ENCODE measurements at places on chromosomes 7 and 10. TPM values are rescaled to one million over a fixed set of nuclear protein-coding genes. Genes with fewer than 3 reads are reported as not detected.

Gene SNCG
- 12.1 TPM for total RNA-seq

Gene SEMA3E
- 14.0 TPM for total RNA-seq

Gene VAX1
- total RNA-seq: not detected

DNA sequence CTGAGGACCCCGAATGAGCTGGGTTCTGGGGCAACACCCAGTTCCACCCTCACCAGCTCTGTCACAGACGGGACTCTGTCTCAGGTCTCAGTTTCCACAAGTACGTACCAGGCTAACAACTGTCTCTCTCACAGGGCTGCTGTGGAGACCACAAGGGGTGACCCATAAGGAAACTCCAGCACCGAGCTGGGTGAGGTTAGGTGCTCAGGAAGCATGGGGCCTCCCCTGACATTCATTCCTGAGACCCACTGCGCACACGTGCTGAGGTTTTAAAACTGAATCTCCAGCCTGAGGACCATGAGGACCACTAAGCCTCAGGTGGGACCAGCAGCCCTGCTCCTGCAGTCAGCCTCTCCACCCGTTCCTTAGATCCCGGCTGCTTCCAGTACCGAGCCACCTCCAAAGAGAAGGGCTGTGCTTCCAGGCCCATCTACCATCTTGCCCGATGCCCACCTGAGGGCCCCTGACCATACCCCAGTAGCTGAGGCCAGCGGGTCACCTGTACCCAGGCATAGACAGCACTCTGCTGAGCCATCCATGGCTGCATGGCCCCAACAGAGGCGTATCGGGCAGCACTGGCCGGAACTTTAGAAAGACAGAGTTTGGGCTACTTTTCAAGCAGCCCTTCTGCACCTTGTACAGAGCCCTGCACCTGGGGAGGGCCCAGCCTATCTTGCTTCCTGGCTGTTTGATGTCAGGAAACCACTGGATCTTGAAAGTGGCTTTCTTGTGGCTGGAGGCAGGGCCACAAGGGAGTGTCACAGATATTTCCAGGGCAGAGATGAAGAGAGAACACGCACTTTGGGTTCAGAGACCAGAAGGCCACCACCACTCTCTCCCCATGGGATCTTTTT, 18.7 kb downstream of the HSPA12A start:
- H3K4me3 ChIP-seq: no peak overlapping the region
- no peak overlapping the region for H3K27ac ChIP-seq
- no peak for DNase-seq
- H3K36me3 ChIP-seq: no peaks in the 10 kb centered on the region
- peaks cover 26% of the 10 kb centered on the region for H3K4me1 ChIP-seq

GRCh38 chr7:44265728-44266127, 59.7 kb downstream of the CAMK2B start:
- DNase-seq: no peak
- H3K4me3 ChIP-seq: no peak overlapping the region
- H3K27me3 ChIP-seq: peaks cover 14% of the 10 kb centered on the region
- H3K27ac ChIP-seq: no peak overlapping the region
- H3K4me1 ChIP-seq: peaks cover 22% of the 10 kb centered on the region

DNA sequence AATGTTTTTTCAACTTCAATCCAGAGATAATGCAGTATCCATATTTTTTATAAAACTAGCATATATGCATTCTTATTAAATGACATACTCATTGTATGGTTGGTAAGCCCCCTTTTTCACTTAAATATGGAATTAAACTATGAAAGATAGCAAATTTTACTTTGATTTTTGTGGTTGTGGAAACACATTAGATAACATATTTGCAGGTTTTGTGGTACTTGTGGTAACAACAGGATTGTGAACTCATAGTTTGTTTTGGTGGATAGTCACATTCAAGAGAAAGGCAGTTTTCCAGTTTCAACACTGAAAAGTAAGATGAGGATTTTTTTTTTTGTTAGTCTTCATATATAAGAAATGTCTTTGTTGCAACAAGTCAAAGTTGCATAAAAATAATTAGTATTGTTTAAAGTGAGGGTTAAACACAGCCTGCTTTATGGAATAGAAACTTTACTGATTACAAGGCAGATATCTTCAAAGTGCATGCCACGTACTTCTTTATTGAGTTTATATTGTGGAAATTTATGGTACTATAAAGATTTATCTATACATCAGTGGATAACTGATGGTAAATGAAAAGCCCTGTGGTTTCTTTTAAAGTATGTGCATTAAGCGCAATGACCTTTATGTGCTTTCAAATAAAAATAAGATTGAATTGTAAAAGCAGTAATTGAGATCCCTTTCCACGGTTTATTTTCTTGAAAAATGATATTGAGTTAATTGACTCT, 39.7 kb upstream of the SEMA3D start:
- H3K4me3 ChIP-seq: no peak overlapping the region
- peaks cover 10% of the 10 kb centered on the region for H3K4me1 ChIP-seq
- no peak for DNase-seq

DNA sequence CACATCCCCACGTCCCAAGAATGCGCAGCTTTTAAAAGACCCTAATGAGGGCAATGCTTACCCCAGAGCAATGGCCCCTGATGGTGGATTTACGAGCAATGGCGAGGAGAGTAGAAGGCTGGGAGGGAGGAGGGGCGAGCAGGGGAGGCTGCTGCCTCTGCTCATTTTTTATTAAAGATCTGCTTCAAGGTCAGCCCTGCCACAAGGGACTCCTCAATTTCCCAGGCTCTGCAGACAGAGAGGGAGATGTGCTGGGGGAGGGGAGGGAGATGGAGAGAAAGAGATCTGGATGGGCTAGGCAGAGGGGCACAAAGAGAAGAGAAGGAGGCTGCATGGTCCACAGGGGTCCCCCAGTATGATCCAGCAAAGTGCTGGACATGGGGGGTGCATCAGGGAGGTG, 7.8 kb upstream of the SRRM3 start:
- H3K27me3 ChIP-seq: no peaks in the 10 kb centered on the region
- DNase-seq: no peak
- no peak overlapping the region for H3K27ac ChIP-seq
- no peak overlapping the region for H3K4me3 ChIP-seq
- no peaks in the 10 kb centered on the region for H3K4me1 ChIP-seq

DNA sequence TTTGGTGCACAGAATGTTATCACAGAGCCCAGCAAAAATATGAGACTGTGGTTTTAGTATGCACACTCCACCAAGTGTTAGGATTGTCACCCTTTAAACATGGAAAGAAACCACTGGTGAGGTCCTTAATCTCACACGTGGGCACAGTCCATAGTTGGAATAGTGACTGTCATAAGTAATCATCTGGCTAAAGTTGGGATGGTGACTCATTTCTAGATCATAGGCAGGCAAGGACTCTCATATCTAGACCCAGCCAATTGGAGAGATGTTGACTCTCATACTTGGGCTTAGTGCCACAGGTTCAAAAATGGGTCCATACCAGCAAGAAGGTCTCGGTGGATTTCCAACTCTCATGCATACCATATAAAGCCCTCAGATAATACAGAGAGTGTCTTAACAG, 39.6 kb upstream of the ZNF680 start:
- no peaks in the 10 kb centered on the region for H3K36me3 ChIP-seq
- H3K27ac ChIP-seq: no peak overlapping the region
- no peak overlapping the region for H3K4me3 ChIP-seq
- H3K4me1 ChIP-seq: no peaks in the 10 kb centered on the region
- H3K27me3 ChIP-seq: no peaks in the 10 kb centered on the region

DNA sequence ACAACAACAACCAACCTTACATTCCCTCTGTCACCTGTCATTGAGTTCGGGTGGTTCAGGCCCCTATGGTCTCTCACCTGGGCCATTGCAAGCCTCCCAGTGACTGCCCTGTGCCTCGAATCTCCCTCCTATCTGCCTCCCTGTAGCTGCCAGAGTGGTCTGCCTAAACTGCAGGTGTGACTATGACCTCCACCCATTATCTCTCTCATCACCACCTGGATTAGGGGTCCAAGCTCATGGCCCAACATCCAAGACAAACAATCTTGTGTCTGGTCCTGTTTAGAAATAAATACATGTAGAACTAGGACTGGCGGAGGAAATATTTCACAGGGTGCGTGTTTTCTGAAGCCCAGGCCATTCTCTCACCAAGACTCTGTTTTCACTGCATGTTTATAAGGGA, 146.6 kb downstream of the HERPUD2 start:
- no peak overlapping the region for H3K4me3 ChIP-seq
- no peak overlapping the region for H3K27ac ChIP-seq
- no peak for DNase-seq
- no peaks in the 10 kb centered on the region for H3K36me3 ChIP-seq
- H3K4me1 ChIP-seq: peaks cover 6% of the 10 kb centered on the region

- H3K27ac ChIP-seq: peak overlapping the region; percentile 98
- DNase-seq: peak; percentile 50
- H3K36me3 ChIP-seq: no peaks in the 10 kb centered on the region
- H3K4me3 ChIP-seq: no peak overlapping the region
Measured at GRCh38 chr10:74174521-74174920, 23.5 kb downstream of the ADK start.

DNA sequence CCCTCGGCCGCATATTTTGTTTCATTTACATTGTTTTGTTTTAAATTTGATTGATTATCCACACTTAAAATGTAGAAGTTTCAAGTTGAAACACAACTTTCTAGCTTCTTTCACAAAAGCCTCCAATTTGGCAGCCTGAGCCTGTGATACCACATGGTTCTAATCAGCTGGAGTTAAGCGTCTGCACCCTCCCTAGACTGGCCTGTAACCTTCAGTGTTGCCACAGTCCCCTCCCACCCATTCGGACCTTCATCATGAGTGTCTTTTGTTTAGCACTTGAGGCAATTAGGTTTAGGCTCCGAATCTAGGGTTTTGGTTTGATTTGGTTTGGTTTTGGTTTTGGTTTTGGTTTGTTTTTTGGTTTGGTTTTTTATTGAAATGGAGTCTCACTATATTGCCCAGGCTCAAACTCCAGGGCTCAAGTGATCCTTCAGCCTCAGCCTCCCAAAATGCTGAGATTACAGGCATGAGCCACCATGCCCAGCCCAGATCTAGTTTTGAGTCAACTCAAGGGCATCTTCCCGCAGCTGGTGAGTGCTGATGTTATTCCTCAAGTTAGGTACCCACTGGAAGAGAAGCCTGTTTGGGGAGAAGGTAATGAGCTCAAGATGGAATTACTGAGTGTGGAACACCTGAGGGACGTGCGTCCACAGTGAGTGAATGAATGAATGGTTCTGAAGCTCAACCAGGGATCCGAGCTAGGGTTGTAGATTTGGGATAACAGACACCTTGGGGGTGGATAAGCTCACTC, 201.4 kb downstream of the HECW1 start:
- DNase-seq: no peak
- no peak overlapping the region for H3K27ac ChIP-seq
- no peaks in the 10 kb centered on the region for H3K4me1 ChIP-seq
- H3K4me3 ChIP-seq: no peak overlapping the region

DNA sequence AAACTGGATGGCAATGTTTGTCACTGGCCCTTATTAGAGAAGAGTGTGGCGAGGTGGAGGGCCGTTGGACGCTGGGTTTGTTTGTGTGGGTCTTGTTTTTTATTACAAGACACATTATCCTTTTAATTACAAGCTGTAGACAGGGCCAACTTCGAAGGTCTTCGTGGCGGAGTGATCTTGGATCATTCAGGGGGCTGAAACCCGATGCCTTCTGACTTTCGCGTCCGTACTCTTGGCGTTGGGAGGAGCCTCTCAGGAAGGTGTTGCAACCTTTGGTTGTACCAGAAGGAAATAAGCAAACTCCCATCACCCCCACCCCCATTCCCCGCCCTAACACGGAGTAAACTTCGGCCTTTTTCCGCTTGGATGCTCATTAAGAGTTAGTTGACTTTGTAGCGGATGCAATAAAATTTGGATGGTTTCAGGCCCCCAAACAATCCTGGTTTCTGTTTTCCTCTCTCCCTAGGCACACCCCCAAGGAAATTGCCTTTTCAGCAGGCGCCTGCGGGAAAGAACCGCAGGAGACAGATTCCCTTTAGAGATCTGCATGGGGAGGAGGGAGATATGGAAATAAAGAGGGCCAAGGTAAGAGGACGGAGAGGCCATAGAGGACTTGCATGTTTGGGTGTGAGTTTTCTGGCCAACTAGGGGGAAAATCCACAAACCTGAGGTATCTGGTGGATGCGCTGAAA, 294.5 kb upstream of the NFE2L3 start:
- H3K4me1 ChIP-seq: peaks cover 27% of the 10 kb centered on the region
- DNase-seq: peak; percentile 87
- H3K36me3 ChIP-seq: no peaks in the 10 kb centered on the region
- H3K4me3 ChIP-seq: peak overlapping the region; percentile 8

DNA sequence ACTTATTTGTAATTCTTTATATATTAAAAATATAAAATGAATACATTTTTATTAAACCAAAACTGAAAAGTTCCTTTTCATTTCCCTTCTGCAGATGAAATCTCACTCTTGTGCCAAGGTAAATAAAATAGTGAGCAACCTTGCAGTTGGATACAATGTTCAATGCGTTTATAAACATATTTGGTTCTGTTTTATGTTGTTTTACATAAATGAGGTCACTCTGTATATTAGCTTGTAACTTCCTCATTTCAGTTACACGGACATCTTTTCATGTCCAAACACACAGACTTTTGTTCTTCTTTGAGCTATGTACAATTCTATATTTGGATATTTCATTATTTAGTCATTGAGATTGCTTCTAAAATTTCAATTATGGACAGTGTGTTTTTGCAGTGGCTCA, 107.7 kb downstream of the BBS9 start:
- no peak for DNase-seq
- H3K4me1 ChIP-seq: no peaks in the 10 kb centered on the region
- H3K4me3 ChIP-seq: no peak overlapping the region
- H3K27ac ChIP-seq: no peak overlapping the region
- H3K36me3 ChIP-seq: no peaks in the 10 kb centered on the region

DNA sequence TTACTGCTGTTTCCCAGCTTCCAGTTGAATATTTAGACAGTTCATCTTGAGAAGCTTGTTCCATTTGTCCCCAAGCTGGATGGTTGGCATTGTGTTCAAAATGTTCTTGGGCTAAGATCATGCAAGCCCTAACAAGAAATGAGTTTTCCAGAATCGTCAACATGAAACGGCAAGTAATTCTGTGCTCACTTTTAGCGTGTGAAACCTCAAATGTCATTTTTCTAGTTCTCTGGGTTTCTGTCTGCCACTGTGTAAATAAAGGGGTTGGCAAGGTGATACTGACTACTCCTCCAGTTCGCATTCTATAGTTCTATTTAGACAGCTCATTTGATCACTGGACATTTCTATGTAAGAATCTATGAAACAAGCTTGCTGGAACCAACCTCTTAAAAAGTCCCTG, 194.0 kb downstream of the AHR start:
- no peak overlapping the region for H3K27ac ChIP-seq
- no peak for DNase-seq
- no peak overlapping the region for H3K4me3 ChIP-seq
- H3K36me3 ChIP-seq: no peaks in the 10 kb centered on the region

- H3K4me1 ChIP-seq: no peaks in the 10 kb centered on the region
- no peaks in the 10 kb centered on the region for H3K27me3 ChIP-seq
- no peak overlapping the region for H3K4me3 ChIP-seq
- H3K36me3 ChIP-seq: no peaks in the 10 kb centered on the region
- H3K27ac ChIP-seq: no peak overlapping the region
Measured at GRCh38 chr10:48773580-48773979, 88.9 kb downstream of the WDFY4 start.
